ENCODE measurements at places on chromosomes 13 and 19. TPM values are rescaled to one million over a fixed set of nuclear protein-coding genes. Genes with fewer than 3 reads are reported as not detected.

CBARP gene
- 2.0 TPM for polyA plus RNA-seq

SIGLEC12 gene
- not detected for polyA plus RNA-seq

SLITRK5 gene
- polyA plus RNA-seq = 0.42 TPM

DGKH gene
- 2.1 TPM for polyA plus RNA-seq

ALKBH7 gene
- polyA plus RNA-seq = 76.1 TPM

DMKN gene
- 569 TPM for polyA plus RNA-seq

PINLYP gene
- polyA plus RNA-seq = 12.1 TPM

PDX1 gene
- polyA plus RNA-seq = not detected

ZNF558 gene
- 3.5 TPM for polyA plus RNA-seq

PNMA8A gene
- 28.0 TPM for polyA plus RNA-seq

GIPR gene
- polyA plus RNA-seq = 1.2 TPM

Measured in GM23338 (cell line).